Activated naive CD8-positive, alpha-beta T cell treated with anti-CD3 and anti-CD28 coated beads, Interleukin-2, amount 10 ng/mL, durations not matched to agents 7 days and 5 days (primary cell): ENCODE measurements at places on chromosomes 6 and 20. TPM values are rescaled to one million over a fixed set of nuclear protein-coding genes. Genes with fewer than 3 reads are reported as not detected.

CEP57L1 gene
- 22.6 TPM for total RNA-seq

RIPOR2 gene
- 195 TPM for total RNA-seq

ZNFX1 gene
- 66.6 TPM for total RNA-seq

RBBP8NL gene
- total RNA-seq: not detected

SLC22A7 gene
- total RNA-seq: not detected

APOM gene
- total RNA-seq: 4.6 TPM

XKR7 gene
- not detected for total RNA-seq

SLC35D3 gene
- total RNA-seq: not detected

LY6G6C gene
- total RNA-seq: not detected

SSTR4 gene
- total RNA-seq: not detected

ARFGEF2 gene
- total RNA-seq: 19.8 TPM
